ENCODE measurements at places on chromosomes 11 and 22.
A peak's percentile ranks its signal among the peaks of the same experiment; 100 is the strongest.

- no peak for DNase-seq
These were observed 142.5 kb upstream of the TEAD1 start for GRCh38 chr11:12531681-12532080.

DNA sequence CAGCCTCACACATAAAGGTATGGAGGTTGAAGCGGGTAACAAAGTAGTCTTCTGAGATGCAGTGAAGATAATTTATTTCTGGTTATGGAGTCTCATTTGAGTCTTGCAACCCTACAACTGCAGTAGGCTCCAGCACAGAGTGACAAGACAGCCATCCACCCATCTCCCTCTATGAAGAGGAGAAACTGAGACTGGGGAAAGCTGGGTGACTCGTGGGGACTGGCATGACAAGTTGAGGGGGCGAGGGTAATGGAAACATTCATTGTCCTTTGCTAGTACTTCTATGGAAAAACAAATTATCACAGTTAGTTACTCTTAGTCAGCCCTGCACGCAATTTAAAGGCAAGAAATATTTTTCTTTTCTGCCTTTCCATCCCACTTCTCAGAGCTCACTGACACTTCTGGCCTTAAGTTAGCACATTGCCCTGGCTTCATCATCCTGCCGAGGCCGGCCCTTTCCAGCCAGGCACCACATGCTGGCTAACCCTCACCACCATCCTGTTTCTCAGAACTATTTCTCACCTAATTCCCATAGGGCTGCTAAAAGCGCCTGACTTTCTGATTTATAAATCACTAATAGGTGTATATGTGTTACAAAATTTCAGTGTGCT is 361.1 kb downstream of the ETS1 start:
- DNase-seq = no peak

DNA sequence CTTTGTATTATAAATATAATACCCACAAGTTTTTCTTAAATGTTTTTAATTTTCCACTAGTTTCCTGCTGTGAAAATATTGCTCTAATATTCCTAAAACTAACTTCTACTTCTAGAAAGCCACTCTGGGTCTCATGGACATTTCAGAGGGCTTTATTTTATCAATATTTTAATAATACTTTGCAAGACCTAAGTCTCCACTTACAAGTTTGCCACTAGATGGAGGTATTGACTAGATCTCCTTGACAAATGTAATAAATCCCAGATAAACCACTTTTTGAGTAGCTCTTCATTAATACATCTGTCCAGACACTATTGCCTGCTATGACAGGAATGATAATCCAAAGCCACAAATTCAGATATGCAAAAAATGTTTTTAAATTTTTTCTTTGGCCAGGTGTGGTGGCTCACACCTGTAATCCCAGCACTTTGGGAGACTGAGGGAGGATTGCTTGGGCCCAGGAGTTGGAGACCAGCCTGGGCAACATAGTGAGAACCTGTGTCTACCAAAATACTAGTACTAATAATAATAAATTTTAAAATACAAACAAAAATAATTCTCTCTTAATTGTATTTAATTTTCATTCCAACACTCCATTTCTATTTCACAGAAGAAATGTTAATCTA is 3.5 kb upstream of the ACAT1 start:
- peak; percentile 71 for DNase-seq

DNA sequence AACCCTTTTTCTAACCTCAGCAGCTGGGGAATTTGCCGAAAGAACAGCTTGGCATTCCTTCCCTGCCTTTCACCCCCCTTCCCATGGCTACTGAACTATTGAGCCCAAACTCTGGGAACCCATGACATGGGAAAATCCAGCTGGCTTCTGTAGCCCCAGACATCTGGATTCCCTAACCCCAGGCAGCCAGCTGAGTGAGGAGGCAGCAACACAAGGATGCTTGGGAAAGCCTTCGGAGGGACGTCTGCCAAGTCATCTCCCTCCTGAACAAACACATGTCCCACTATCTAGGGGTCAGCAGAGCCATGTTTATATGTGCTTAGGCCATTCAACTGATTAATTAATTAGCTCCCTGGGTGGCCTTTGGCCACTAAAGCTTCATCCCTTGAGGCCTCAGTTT is 21.6 kb downstream of the LRRC55 start:
- DNase-seq = no peak

DNA sequence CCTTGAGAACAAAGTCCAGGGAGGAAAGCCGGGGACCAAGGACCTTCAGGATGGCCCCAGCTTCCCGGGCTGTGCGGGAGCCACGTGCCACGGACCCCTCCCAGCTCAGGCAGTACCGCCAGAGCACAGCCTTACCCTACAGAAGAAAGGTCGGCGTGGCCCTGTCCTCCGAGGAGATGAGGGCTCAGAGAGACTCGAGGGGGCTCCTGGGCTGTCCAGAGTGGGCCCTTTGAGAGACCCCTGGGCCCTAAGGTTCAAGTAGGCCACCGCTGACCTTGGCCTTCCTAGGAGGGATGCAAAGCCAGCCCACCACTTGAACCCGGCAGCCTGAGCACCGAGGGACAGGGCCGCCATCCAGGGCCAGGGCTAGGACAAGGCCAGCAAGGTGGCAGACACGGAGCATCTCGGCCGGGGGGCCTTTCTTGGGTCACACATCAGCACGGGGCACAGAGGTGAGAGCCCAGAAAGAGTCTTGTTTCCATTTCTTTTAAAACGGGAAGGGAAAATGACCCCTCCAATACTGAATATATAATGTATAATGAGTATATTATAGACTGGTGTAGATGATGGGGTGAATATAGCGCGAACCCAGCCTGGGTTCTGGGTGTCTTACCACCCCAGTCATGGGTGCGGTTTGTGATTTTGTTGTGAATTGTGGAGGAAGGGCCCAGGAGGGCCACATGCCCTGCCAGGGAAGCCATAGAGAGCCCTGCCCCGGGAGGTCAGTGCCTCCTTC is 34.4 kb upstream of the PPARA start:
- DNase-seq = no peak

- DNase-seq = no peak
These were observed 811 bp upstream of the P2RY2 start for GRCh38 chr11:73217131-73217809.

- no peak for DNase-seq
These were observed 62.6 kb downstream of the MPPED1 start for GRCh38 chr22:43474161-43475101.

- DNase-seq = no peak
These were observed 29.8 kb upstream of the CTSC start for GRCh38 chr11:88367310-88367709.

DNA sequence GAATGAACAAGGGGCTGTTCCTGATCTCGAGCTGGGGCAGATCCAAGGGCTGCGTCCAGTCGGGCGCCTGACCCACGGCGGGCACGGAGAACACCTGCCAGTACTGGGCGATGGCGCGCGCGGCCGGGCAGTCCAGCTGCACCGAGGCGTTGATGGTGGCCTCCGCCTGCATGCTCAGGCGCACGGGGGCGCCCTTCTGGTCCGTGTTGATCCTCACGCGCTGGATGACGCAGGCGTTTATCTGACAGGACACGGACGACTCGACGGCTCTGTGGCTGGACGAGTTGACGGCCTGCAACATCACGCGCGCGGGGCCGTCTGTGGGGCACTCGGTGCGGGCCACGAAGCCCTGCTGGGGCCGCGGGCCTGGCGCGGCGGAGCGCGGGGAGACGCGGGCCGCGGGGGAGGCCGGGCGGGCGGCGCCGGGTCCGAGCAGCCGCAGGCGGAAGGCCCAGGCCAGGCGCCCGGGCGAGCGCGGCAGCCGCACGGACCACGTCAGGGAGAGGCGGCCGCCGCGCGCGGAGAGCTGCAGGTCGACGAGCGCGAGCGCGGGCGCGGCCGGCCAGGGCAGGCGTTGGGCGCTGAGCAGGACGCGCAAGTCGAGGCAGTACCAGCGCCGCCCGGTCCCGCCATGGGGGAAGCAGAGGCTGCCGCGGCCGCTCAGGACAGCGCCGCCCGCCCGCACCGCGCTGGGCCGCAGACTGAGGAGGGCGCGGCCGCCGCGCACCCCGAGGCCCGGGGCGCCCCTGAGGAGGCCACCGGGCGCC is 511 bp downstream of the PKDREJ start:
- DNase-seq = no peak

GRCh38 chr11:118605116-118605867 is 2.1 kb upstream of the PHLDB1 start:
- DNase-seq = no peak

GRCh38 chr11:1759151-1759850 is 4.4 kb downstream of the CTSD start:
- DNase-seq = no peak

Measured in NCI-H1105 treated with DMSO at 0.1 percent for 48 hours (cell line).